ENCODE measurements at places on chromosomes 3 and 15.

DNA sequence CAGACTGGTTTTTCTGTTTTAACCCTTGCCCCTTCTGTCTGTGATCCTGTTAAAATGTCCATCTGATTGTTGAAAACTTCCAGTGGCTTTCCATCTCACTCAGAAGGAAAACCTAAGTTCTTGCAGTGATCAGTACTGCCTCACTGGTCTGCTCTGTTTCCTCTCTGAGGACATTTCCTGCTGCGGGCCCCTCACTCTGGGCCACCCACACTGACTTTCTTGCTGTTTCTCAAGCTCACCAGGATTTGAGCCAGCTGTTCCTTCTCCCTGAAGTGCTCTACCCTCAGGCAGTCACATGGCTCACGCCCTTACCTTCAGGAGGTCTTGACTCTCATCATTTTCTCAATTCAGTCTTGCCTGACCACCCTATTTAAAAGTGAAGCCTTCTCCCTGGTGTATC lies 1.8 kb downstream of the GRK7 start:
- DNase-seq, result no peak

DNA sequence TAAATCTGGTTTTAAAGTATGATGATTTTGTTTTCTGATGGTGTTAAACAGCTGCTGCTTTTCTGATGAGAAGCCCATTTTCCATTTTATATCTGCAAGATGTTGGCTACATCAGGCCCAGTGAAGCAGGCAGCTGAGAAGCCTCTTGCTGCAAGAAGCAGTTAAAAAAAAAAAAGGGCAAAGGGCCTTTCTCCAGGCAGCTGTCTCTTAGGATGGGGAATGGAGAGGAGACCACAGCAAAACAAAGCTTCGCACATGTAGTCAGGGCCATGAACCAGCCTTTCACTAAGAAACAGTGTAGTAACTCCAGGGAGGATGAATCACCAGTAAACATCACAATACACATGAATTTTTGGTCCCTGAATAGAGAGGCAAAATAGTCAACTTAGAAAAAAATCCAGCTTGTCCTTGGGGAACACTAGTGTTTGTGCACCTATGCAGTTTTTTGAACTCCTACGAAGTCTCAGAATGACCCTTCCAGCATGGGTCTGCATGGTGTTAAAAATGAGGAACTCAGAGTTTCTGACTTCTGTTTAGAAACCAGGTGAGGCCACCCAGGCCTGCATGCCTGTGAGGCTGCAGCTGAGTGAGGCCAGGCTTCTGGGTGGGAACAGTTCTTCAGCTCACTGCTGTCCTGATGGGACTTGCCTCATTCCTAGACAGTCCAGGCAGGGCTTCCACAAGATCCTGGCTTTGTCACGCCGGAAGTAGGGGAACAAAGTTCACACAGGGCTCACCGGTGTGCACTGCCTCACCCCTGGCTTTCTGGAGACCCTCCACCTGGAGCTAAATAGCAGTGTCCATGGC lies 518.7 kb downstream of the MCTP2 start:
- DNase-seq, result no peak

- DNase-seq, result no peak
Observed at GRCh38 chr3:109353057-109353456, 15.7 kb upstream of the DPPA4 start.

GRCh38 chr15:99341786-99342185 lies 90.5 kb downstream of the LRRC28 start:
- DNase-seq, result no peak

DNA sequence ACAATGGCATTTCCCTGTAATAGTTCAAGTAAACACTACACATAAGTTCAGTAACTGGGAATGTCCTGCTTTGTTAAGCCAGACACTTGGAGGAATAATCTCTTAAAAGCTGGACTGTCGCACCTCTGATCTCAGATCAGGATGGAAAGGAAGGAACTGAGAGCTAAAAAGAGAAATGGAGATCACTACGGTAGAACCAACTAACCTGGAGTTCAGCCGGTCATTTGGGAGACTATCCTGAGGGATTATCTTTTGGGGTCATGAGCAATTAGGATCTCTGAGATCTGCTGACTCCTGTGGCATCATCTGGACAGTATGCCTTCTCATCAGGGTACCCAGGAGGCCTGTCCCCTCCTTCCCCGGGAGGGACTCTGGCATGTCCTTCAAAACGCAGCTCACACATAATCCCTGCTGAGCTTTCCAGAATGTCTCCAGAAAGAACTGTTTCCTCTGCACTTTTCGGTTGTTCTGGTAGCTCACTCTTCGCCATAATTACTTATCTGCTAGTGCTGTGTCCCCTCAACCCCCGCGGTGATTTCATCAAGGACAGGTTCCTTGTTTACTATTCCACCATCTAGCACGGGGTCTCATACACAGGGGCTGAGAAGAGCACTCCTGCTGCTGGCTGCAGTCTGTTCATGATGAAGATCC lies 115.6 kb downstream of the SENP2 start:
- DNase-seq, result no peak

DNA sequence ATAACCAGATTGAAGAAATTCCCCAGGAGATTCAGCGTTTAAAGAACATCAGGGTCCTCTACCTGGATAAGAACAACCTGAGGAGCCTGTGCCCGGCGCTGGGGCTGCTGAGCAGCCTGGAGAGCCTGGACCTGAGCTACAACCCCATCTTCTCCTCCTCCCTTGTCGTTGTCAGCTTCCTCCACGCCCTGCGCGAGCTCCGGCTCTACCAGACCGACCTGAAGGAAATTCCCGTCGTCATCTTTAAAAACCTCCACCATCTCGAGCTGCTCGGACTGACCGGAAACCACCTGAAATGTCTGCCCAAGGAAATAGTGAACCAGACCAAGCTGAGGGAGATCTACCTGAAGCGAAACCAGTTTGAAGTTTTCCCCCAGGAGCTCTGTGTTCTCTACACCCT lies 9.4 kb upstream of the LRRC34 start:
- DNase-seq, result no peak

DNA sequence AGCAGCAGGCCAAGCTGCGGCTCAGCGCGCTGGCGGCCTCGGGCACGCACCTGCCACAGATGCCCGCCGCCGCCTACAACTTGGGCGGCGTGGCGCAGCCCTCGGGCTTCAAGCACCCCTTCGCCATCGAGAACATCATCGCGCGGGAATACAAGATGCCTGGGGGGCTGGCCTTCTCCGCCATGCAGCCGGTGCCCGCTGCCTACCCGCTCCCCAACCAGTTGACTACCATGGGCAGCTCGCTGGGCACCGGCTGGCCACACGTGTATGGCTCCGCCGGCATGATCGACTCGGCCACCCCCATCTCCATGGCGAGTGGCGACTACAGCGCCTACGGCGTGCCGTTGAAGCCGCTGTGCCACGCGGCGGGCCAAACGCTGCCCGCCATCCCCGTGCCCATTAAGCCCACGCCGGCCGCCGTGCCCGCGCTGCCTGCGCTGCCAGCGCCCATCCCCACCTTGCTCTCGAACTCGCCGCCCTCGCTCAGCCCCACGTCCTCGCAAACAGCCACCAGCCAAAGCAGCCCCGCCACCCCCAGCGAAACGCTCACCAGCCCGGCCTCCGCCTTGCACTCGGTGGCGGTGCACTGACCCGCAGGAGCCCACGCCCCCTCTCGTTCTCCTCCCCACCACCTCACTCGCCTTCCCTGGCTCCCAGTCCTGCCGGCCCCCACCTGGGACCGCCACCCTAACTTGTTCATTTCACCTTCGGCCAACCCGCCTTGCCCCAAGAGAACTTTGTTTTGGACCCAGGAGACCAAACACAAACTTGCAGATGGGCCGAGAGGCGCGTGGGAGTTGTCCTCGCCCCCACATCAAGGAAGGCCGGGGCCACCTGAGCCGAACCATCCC lies 1.5 kb downstream of the FOXB1 start:
- DNase-seq, result no peak

Measured in stimulated activated CD4-positive, alpha-beta T cell treated with anti-CD3 and anti-CD28 coated beads, Interleukin-2, amount 100 ng/mL, for 48 hours (primary cell).